ENCODE measurements at places on chromosomes 1 and 21.
A peak's percentile ranks its signal among the peaks of the same experiment; 100 is the strongest.

- no peak for DNase-seq
These were observed 157.5 kb downstream of the BRINP2 start for GRCh38 chr1:177328251-177328650.

DNA sequence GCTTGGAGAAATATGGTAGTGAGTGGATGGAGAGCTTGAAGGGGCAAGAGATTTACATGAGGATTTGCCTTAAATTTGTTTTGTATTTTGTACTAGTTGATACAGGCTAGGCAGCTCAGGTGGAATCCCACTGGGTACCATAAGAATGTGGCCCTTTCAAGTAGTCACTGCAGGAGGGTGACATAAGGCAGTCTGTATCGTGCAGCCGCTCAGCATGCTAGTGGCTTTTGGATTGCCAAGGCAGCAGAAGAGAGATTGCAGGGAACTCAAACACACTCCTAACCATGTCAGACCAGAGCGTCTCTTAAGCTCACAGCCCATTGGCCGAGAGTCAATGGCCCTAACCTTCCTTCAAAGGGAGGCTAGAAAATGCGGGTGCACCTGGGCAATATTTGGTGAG lies 420.0 kb downstream of the ADGRL2 start:
- no peak for DNase-seq

DNA sequence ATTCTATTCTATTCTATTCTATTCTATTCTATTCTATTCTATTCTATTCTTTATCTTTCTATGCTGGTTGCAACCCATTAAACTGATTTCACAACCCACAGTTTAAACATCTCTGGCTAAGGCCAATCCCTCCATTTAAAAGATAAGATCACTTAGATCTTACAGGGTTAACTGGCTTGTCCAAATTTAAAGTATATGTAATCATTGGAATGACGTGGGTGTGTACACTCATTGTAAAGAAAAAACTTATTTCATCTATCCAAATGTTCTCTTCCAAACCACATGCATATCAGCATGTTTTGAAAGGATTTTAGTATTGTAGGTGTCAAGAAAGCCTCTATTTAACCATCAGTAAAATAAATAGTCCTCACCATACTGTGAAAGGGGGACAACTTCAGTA lies 299.6 kb upstream of the RUNX1 start:
- DNase-seq, result no peak

GRCh38 chr1:117600325-117600943 lies 5.4 kb upstream of the TENT5C start:
- no peak for DNase-seq

GRCh38 chr1:119541389-119541788 lies 34.4 kb downstream of the HSD3B1 start:
- no peak for DNase-seq

DNA sequence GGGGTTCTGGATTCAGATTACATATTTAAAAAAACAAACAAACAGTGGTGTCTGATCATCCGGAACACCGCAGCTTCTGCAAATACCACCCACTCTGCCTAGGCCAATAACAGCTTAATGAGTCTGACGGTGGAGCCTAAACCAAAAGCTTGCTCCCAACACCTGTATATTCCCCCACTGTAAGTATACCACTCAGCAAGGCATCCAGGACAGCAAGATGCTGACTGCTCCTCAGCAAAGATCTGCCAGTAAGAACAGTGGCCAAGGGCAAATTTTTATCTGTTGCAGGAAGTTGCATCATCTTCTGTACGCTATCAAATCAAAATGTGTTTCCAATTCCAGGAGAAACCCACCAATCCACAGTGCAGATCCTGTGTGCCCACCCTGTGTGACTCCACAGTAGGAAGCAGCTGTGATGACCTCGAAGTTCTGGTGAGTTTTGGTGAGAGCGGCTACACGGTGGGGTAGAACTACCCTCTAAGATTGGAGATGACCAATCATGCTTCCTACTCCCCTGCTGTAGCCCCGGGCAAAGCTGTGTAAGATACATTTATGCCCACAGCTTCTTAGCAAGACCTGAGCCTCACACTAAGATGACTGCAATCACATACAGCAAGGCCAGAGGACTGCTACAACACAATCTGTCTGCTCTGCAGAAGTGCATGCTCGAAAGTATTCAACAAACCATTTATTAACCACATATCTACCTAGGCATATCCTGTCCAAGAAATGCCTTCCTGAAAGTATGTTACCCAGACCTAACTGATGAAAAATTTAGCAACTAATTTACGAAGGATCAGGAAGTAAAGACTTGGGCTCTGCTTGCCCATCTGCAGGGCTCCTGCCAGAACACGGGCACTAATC lies 30.5 kb downstream of the SIPA1L2 start:
- no peak for DNase-seq

DNA sequence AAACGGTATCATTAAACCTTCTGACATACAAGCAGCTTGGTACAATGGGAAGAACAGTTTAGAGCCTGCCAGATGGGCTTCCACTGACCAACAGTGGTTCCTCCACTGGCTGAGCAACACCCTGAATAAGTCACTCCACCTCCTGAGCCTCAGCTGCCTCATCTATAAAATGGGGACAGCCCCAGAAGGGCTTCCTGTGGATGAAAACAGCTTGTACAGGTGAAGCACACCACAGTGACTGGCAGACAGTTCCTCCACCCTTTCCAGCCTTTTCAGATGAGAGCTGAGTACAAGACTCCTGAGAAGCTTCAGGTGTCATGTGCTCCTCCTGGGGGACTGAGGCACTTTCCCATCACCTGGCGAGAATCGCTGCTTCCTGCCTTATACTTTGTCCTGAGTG lies 2.1 kb downstream of the CAPZB start:
- DNase-seq, result peak; percentile 55

GRCh38 chr21:43855955-43856354 lies 9.1 kb upstream of the AGPAT3 start:
- DNase-seq, result no peak

Data from CD4-positive, alpha-beta T cell treated with Interleukin-12 subunit alpha and Interleukin-12 subunit beta, for 1 hour (primary cell).